T1000 (cell line): ENCODE measurements at places on chromosomes 7 and 10.

DNA sequence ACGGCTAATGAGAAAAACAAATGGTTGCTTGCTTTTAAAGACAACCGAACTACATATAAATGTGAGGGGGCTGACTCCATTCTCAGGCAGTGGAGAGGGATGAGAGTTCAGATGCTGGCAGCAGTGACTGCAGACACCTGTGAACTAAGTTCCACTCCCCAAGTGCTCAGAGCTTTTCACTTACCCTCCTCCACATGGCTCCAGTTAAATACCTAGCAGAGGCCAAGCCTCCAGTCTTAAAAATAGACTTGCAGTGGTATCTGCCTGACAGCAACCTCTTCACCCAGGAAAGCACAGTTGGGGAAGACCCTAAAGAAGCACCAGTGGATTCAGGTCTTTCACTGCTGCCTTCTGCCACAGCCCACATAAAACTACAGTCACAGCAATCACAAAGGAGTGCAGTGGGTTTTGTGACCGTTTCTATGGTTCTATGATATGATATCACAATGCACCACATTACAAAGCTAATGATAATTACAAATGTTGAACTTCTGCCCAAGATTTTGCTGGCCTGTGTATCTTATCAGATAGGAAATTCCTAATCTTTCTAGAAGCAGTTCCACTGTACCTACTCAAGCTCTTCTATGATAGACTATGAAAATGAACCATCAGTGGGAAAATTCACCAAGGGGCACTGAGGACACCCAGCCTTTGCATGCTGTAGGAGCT, 3.3 kb upstream of the ABLIM1 start:
- no peak for DNase-seq

GRCh38 chr7:35694161-35694783, 663 bp downstream of the HERPUD2 start:
- no peak for DNase-seq

GRCh38 chr10:67818323-67818722, 19.7 kb downstream of the DNAJC12 start:
- DNase-seq: peak; percentile 25

DNA sequence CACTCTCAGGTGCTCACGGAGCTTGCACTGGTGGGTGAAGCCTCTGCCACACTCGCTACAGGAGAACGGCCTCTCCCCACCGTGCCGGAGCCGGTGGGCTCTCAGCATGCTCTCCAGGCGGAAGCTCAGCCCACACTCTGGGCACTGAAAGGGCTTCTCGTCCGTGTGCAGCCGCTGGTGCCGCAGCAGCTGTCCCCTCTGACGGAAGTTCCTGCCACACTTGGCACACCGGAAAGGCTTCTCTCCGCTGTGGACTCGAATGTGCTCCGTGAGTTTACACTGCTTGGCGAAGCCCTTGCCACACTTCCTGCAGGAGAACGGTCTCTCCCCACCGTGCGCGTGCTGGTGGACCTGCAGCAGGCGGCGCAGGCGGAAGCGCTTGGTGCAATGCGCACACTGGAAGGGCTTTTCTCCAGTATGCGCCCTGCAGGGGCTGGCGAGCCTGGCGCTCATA, 19.3 kb downstream of the ZNF786 start:
- no peak for DNase-seq
